Stimulated activated CD4-positive, alpha-beta T cell treated with anti-CD3 and anti-CD28 coated beads, Interleukin-4, amount 100 ng/mL, for 24 hours (primary cell): ENCODE measurements at places on chromosomes 3 and 15.
A peak's percentile ranks its signal among the peaks of the same experiment; 100 is the strongest.

- no peak for DNase-seq
These were observed 29.0 kb downstream of the PTPN23 start for GRCh38 chr3:47409688-47410416.

DNA sequence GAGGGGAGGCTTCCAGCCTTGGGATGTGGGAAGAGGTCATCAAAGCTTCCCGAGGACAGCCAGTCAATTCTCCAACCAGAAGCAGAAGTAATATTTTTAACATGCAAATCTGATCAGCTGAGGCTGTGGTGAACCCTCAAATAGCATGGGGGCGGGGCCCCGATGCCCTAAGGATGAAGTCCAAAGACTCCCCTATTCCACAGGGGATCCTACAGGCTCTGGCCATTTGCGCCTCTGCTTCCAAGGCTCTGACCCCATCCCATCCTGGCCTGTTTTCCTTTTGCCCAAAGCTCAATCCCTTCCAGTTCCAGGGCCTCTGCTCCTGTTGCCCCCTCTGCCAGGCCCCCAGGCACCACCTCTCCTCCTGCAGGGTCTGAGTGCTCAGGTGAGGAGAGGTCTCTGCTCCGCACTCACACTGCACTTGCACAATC lies 6.7 kb upstream of the CSK start:
- DNase-seq = no peak

GRCh38 chr15:82951472-82952157 lies 905 bp downstream of the HOMER2 start:
- DNase-seq = no peak

DNA sequence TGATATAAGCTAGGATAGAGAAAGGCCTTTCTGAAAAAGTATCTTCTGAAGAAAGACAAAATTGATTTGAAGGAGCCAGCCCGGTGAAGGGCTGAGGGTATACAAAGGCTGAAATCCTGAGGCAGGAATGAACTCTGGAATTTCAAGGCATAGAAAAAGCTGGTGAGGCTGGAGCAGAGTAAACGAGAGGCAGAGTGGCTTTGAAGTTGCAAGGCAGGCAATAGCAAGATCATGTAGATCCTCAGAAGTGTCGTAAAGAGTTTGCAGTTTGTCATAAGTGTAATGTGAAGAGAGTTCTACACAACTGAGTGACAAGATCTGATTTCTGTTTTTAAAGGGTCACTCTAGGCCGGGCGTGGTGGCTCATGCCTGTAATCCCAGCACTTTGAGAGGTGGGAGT lies 69.0 kb downstream of the HMG20A start:
- no peak for DNase-seq

DNA sequence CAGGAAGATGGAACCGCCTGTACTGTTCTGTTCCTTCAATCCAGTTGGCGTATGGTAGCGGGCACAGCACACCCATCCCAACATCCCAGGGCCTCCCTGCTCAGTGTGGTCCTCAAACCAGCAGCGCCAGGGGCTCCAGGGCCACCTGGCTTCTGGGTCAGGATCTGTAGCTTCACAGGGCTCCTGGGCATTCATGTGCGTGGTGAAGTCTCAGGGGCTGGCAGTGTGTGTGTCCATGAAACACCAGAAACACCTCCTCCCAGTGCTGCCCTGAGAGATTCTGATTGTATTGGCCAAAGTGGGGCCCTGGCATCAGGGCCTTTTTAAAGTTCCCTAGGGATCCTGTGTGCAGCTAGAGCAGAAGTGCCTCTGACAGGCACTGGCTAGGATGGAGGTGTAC lies 42.1 kb downstream of the ABTB1 start:
- DNase-seq = no peak

DNA sequence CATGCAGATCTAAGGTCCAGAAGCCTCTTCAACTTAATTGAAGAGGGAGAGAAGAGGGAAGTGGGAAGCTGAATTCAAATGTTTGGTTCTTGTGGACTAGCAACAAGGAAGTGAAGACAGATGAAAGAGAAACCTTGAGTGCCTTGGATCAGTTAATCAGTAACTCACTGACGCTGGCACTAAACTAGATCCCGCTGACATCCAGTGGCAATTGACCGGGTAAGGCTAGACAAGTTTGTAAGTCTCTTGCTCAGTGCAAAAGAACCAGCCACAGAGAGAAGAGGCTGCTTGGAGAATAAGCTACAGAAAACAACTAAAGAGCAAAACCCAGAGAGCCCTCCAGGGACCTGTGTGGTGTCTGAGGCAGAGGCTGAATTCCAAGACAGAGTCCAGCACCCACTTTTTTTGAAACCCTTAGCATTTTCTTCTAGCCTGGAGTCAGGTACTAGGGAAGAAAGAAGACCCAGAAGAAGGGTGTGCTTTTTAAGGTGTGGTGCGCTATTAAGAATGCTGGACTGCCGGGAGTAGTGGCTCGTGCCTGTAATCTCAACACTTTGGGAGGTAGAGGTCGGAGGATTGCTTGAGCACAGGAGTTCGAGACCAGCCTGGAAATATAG lies 6.9 kb downstream of the PLCH1 start:
- no peak for DNase-seq

GRCh38 chr15:65824031-65824743 lies 32.1 kb upstream of the DENND4A start:
- peak; percentile 18 for DNase-seq

- DNase-seq = peak; percentile 88
These were observed at the start of gene SHF for GRCh38 chr15:45187894-45188830. TSS of gene SHF (minus strand) at chr15:45187966. CDS start at chr15:45187951, 15 bp downstream.

GRCh38 chr3:174192471-174192870 lies 666.7 kb upstream of the NAALADL2 start:
- DNase-seq = no peak

DNA sequence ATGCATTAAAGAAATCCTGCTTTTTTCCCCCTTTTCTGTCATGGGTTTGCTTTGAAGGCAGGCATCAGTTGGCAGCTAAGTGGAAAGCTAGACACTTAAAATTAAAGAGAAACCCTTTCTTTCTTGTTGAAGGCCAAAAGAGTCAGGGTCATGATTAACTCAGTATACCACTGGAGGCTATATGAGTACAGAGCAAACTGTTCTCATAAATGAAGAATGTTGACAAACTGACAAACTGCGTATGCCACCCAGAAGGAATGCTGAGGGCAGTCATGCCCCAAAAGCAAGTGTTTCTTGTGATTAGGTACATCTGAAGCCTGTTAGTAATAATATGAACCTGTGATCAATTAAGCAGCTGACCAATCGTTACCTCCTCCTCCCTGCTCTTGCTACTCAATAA lies 43.6 kb upstream of the COL6A6 start:
- DNase-seq = no peak
